ENCODE measurements at places on chromosomes 2 and 18.
A peak's percentile ranks its signal among the peaks of the same experiment; 100 is the strongest.

GRCh38 chr2:214052235-214052634 lies 358.6 kb upstream of the VWC2L start:
- no peak for DNase-seq

GRCh38 chr2:200081811-200082210 lies 126.4 kb downstream of the MAIP1 start:
- DNase-seq: no peak

- DNase-seq: no peak
These were observed 49.8 kb upstream of the SLC1A4 start for GRCh38 chr2:64939332-64939917.

- no peak for DNase-seq
These were observed 9.9 kb downstream of the PAX8 start for GRCh38 chr2:113268621-113269360.

GRCh38 chr18:79933765-79934164 lies 17.7 kb downstream of the SLC66A2 start:
- no peak for DNase-seq

GRCh38 chr2:96291751-96292150 lies 13.6 kb downstream of the SNRNP200 start:
- DNase-seq: no peak

GRCh38 chr2:65443509-65444186 lies 11.2 kb upstream of the SPRED2 start:
- no peak for DNase-seq

GRCh38 chr2:151410485-151410834 lies 758 bp downstream of the RIF1 start:
- peak; percentile 50 for DNase-seq

- no peak for DNase-seq
These were observed 9.1 kb downstream of the SMIM21 start for GRCh38 chr18:75418293-75419005.

GRCh38 chr18:62196079-62196478 lies 9.0 kb downstream of the RELCH start:
- no peak for DNase-seq

DNA sequence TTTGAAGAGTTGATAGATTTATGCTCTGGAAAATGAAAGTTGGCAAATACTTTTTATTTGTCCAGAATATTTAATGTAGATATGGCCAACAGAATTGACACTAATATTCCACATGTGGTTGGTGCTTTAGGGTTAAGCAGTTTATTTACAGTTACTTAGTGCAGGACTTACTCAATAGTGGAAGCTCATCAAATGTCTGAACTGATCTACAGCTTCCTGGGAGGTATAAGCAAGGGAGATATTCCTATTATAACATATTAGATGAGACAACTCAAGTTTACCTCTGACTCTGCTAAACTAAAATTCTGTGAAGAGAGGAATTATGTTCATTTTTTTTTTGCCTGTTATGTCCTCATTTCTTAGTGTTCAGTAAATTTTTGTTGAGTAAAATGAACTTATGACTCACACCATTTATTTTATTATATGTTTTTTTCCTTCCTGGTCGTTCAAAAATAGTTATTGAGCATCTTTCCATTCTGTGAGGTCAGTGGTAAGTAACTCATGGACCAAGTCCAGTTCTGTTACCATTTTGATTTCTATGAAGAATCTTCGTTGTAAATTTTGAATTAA lies 13.6 kb downstream of the ABI2 start:
- no peak for DNase-seq

- DNase-seq: no peak
These were observed 69.8 kb upstream of the IL1R2 start for GRCh38 chr2:101921953-101922325.

DNA sequence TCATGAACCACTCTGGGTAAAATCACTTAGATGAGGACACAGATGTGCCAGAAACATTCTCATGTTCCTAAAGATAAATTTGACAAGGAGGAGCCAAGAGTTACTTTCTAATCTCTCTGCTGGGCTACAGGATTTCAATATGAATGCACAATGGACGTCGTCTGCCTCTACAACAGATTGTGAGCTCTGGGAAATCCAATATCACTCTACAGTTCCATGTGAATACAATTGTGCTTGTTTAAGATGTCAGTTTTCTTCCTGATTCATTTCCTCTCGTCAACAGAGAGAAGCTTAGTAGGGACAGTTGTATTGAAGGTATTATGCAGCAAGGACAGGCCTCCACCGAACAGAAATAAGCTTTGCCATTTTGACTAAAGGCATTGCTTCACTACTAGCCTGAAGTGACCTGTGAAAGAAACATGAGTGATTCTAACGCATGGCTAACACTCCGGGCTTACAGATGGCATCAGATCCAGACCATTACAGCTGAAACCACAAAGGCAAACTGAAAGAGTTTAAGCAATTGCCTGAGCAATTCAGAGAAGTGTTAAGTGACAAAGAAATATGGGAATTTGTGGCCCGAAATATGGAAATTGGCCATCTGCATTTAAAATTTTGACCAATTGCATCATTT lies 1591.5 kb downstream of the LRP1B start:
- DNase-seq: no peak

- no peak for DNase-seq
These were observed 50.5 kb upstream of the GRB14 start for GRCh38 chr2:164671664-164672396.

- no peak for DNase-seq
These were observed 399.1 kb upstream of the ATP5MC3 start for GRCh38 chr2:175580652-175581051.

GRCh38 chr18:48877941-48878340 lies 72.8 kb downstream of the SMAD7 start:
- DNase-seq: no peak

DNA sequence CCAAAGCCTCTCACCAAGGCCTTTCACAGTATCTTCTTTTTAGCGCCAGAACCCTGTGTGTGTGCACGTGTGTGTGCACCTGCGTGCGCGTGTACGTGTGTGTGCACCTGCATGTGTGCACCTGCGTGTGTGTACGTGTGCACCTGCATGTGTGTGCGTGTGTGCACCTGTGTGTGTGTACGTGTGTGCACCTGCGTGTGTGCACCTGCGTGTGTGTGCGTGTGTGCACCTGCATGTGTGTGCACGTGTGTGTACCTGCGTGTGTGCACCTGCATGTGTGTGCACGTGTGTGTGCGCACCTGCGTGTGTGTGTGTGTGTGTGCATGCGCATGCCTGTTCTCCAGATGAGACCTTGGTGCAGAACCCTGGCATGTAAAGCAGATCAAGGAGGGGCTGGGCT lies 131.4 kb upstream of the HDAC4 start:
- DNase-seq: no peak

GRCh38 chr2:220913384-220913783 lies 658.7 kb downstream of the EPHA4 start:
- no peak for DNase-seq

GRCh38 chr2:220277445-220277975 lies 650.1 kb downstream of the SLC4A3 start:
- DNase-seq: no peak

- DNase-seq: no peak
These were observed 247.4 kb upstream of the CYP26B1 start for GRCh38 chr2:72395096-72395495.

DNA sequence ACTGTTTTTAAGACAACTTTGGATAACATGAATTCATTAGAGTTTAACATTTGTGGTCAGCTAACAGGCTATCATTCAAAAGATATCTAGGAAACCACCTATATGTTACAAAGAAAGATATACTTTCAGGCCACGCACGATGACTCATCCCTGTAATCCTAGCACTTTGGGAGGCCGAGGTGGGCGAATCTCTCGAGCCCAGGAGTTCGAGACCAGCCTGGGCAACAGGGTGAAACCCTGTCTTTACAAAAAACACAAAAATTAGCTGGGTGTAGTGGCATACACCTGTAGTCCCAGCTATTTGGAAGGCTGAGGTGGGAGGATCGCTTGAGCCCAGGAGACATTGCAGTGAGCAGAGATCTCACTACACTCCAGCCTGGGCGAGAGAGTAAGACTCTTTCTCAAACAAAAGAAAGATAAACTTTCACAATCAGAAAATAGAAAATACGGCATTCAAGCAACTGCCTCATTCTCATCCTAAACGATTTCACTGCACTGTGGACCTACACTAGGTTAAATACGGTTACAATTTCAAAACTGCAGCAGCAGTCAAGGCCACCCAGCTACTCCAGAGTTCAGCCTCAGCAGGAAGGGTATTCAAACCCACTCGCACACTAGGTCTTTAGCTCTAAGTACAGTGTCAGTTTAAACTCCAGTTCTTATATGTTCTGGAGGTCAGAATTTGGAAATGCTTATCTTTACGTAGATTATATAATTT lies 250.0 kb upstream of the SLC39A10 start:
- DNase-seq: no peak

DNA sequence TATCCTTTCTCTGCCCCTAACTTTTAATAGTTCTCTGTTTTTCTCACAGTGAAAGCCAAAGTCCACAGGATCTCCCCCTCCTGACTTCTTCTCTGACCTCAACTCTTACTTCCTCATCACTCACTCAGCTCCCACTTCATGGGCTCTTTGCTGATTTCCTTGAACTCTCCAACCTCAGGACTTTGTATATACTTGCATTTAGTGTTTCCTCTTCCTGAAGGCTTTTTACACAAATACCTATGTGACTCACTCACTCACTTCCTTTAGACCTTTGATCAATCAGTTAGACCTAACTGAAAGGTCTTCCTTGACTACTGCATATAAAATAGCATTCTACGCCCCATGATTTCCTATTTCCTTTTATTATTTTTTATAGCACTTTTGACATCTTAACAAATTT lies 233.1 kb upstream of the MEX3C start:
- DNase-seq: no peak

- no peak for DNase-seq
These were observed 26.9 kb downstream of the C18orf63 start for GRCh38 chr18:74342416-74343043.

GRCh38 chr2:85662899-85663593 lies 5.0 kb downstream of the SFTPB start:
- DNase-seq: no peak

GRCh38 chr2:218871345-218872302 lies 9.0 kb upstream of the WNT10A start:
- no peak for DNase-seq

DNA sequence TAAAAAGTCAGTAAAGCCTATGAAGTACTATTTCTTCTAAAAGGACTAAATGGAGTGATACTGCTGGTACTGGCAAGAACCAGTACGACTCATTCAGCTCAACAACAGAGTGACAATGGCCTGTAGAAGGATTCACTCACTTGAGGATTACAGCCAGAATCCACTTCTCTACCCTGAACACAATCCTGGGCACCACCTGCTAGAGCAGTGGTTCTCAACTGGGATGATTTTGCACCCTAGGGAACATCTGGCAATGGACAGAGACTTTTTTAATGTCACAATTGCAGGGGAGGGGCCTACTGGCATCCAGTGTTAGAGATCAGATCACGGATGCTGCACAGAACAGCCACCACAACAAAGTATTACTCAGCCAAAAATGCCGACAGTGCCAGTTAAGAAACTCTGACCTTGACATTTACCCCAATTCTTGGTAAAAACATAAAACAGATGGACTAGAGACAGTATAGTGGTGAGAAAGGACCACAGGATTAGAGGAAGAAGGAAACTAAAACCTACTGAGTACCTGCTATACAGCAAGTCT lies 5.0 kb downstream of the SPIRE1 start:
- no peak for DNase-seq

DNA sequence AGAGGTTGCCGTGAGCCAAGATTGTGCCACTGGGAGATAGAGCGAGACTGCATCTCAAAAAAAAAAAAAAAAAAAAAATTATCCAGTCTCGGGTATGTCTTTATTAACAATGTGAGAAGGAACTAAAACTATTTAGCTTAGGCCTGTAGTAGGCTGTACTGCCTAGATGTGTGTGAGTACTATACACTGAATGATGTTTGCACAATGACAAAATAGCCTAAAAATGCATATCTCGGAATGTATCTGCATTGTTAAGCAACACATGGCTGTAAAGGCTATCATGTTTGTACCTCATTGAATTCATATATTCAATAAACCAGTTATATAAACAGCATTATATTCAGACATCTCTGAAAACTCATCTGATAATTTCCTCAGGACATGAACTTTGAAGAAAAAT lies 191.2 kb upstream of the SESTD1 start:
- DNase-seq: no peak

DNA sequence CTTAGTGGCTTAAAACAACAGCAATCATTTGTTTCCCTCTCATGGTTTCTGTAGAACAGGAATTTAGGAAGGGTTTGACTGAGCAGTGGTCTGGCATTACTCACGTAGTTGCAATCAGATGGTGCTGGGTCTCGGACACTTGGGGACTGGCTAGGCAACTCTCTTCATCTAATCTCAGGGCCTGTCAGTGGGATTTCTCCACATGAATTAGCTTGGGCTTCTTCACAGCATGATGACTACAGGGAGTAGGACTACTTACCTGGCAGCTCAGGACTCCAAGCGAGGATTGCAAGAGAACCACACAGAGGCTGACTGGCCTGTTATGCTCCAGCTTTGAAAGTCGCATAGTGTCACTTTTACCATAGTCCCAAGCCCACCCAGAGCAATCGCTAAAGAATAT lies 125.1 kb downstream of the TTC27 start:
- no peak for DNase-seq

DNA sequence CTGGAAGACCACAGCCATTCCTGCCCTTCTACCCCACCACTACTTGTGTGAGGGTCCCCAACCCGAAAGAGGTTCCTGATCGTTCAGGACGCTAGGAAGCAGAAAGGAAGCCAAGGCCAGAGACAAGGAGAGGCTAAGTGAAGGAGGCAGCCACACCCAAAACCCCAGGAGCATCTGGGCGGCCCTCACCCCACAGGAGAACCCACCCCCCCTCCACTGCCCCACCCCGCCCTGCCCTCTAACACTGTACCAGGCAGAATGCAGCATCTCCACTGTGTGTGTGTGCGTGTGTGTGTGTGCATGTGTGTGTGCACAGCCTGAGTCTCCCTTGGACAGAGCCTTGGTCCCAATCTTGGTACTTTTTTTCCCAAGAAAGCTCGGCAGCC lies 207.5 kb upstream of the HAAO start:
- no peak for DNase-seq

DNA sequence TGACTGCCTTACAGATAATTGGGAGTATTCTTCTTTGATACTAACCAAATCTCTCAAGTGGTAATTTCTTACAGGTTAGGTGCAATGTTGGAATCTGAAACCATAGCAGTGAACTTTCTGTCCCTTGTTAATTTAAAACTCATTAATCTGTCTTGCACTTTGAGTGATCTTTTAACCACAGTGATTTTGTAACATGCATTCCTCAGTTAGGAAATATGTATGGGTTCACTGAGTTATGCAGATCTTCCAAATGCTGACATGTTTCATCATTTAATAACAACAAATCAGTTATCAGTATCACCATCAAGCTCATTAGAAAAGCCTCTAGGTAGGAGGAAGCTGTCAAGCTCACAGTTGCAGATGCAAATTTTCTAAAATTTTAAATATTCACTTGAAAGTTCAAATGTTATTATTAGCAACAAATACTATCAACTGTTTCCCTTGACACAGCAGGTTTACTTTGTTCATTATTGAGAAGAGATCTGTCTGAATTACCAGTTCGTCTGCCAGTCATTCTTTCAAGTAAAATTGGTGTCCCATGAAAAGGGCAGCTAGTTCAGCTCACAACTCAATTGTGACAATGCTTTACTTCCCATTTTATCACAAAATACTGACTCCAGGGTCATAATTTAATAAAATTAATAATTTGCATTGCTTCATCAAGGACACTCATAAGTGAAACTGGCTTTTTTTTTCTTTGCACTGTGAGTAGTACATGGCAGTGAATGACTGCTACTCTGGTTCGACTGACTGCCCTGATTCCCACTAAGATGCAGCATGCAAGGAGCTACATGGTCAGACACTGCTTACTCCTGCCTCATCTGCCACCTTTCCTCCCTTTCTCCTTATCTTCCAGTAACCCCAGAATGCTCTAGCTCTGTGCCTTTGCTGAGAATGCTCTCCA lies 31.6 kb downstream of the SUCLG1 start:
- no peak for DNase-seq

- no peak for DNase-seq
These were observed 105.6 kb downstream of the PIGN start for GRCh38 chr18:62081248-62081647.
